ENCODE measurements at places on chromosomes 12 and 14.

- DNase-seq: no peak
Observed at GRCh38 chr14:105582639-105583038, 56.3 kb downstream of the TMEM121 start.

GRCh38 chr12:72025524-72025923 is 86.9 kb downstream of the TPH2 start:
- no peak for DNase-seq

DNA sequence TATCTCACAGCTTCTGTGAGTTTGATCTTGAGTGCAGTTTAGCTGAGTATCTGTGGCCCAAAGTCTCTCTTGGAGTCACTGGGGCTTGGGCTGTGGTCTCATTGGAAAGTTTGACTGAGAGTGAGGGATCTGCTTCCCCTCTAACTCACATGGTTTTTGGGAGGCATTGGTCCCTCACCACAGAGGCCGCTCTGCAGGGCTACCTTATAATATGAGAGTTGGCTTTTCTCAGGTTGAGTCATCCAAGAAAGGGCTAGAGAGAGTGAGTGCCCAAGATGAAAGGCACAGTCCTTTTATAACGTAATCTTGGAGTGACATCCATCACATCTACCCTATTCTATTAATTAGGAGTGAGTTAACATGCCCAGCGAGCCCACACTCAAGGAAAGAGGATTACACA is 175.8 kb downstream of the SLC41A2 start:
- no peak for DNase-seq

DNA sequence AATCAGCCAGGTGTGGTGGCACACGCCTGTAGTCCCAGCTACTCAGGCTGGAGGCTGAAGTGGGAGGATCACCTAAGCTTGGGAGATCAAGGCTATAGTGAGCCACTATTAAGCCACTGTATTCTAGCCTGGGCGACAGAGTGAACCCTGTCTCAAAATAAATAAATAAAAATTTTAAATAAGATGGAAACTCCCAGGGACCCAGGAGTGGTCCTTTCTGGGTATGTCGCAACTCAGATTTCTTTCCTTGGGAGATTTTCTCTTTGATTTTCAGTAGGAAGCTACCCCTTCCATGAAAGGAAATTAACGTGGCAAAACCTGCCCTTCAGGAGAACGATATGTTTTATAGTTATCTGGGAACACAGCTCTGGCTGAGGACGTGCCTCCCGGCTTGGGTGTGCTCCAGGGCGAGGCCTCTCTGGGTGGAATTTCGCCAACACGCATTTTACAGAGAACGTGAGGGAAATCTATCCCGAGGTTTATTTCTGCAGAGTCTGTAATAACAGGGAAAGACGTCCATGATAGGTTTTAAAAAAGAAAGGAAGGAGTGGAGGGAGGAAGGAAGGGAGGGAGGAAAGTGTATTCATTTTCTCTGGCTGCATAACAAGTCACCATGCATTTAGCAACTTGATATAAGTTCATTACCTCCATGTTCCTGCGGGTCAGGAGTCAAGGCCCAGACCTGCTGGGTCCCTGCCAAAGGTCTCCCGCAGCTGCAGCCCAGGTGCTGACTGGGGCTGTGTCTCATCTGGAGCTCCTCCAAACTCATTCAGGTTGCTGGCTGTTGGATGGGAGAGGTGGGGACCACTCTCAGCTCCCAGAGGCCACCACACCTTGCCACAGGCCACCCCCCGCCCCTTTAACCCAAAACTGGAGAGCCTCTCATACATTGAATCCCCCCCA is 80.6 kb upstream of the GSC start:
- no peak for DNase-seq
